ENCODE measurements at places on chromosomes 2 and 18.

- DNase-seq = no peak
These were observed 186.4 kb downstream of the TFCP2L1 start for GRCh38 chr2:121098556-121098955.

- peak; percentile 81 for DNase-seq
These were observed 230.8 kb downstream of the SEPTIN10 start for GRCh38 chr2:109382951-109383350.

DNA sequence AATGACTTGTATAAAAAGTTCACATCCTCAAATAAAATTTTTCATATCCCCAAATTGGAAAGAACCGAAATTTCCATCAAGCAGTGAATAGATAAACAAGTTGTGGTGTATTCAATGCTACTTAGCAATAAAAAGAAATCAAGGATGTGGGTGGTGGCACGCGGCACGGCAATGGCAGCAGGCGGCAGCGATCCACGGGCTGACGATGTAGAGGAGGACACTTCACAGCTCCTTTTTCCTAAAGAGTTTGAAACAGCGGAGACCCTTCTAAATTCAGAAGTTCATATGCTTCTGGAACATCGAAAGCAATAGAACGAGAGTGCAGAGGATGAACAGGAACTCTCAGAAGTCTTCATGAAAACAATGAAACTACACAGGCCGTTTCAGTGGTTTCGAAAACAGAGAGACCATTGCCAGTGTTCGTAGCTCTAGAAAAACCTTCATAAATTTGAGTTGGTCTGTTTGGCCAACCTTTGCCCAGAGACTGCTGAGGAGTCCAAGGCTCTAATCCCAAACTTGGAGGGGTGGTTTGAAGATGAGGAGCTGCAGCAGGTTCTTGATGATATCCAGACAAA is 9.8 kb upstream of the IL36A start:
- no peak for DNase-seq

- no peak for DNase-seq
These were observed 7.4 kb downstream of the PLEKHB2 start for GRCh38 chr2:131112529-131112928.

- peak; percentile 82 for DNase-seq
These were observed 72.0 kb upstream of the TMEM178A start for GRCh38 chr2:39593439-39594393.

GRCh38 chr2:199460101-199460671 is 2.4 kb upstream of the SATB2 start:
- no peak for DNase-seq

- peak; percentile 76 for DNase-seq
These were observed 7.4 kb upstream of the ACYP2 start for GRCh38 chr2:54107903-54108615.

GRCh38 chr18:52813635-52814416 is 473.8 kb downstream of the DCC start:
- DNase-seq = peak; percentile 47

DNA sequence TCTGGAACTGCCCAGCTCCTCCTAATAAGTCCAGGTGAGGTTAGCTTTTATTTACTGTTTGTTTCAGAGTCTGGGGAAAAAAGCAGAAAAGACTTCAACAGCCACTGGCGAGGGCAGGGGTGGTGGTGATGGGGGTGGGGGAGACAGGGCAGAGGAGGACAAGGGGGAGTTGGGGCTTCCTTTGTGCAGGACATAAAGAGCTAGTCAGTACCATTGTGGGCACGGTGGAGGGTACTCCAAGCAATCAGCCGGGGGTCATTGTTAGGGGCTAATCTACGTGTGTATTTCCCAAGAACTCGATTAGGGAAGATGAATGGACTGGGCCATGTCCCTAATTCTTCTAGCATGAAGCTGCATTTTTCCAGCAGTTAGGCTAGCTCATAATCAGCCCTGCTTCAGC is 2.8 kb upstream of the RAX start:
- DNase-seq = no peak

GRCh38 chr2:175362331-175362730 is 180.8 kb upstream of the ATP5MC3 start:
- DNase-seq = no peak

- no peak for DNase-seq
These were observed 1010.5 kb upstream of the PIK3C3 start for GRCh38 chr18:40944576-40944975.

DNA sequence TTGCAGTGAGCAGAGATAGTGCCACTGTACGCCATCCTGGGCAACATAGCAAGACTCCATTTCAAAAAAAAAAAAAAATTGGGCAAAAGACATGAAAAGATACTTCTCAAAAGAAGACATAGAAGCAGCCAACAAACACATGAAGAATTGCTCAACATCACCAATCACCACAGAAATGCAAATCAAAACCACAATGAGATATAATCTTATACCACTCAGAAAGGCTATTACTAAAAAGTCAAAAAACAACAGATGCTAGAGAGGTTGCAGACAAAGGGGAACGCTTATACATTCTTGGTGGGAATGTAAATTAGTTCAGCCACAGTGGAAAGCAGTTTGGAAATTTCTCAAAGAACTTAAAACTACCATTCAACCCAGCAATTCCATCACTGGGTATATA is 43.1 kb upstream of the CHAC2 start:
- no peak for DNase-seq

DNA sequence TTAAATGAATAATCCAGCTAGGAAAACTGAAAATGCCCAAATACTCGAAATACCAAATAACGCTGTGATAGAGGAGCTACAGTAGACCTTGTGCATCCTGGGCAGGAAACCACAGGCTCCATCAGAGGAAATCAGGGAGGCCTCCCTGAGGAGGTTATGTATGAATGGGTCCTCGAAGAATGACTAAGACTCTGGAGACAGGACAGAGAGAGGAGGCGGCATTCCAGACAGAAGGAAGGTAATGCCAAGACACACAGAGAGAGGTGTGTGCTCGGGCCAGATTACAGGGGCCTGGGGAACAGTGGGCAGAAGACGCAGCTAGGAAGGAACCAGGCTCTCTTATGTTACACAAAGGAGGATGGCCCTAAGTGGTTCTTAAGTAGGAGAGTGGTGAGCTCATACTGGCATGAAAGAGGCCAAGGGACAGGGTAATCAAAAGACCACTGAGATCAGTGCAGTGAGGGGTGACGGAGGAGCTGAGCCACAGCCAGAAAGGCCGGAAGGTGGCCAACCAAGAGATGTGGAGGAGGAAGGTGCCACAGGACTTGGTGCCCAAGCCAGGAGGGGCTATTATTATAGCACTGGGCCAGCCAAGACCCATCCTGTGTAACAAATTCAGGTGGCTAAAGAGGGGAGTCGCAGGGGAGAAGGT is 9.9 kb downstream of the ST3GAL5 start:
- DNase-seq = no peak

DNA sequence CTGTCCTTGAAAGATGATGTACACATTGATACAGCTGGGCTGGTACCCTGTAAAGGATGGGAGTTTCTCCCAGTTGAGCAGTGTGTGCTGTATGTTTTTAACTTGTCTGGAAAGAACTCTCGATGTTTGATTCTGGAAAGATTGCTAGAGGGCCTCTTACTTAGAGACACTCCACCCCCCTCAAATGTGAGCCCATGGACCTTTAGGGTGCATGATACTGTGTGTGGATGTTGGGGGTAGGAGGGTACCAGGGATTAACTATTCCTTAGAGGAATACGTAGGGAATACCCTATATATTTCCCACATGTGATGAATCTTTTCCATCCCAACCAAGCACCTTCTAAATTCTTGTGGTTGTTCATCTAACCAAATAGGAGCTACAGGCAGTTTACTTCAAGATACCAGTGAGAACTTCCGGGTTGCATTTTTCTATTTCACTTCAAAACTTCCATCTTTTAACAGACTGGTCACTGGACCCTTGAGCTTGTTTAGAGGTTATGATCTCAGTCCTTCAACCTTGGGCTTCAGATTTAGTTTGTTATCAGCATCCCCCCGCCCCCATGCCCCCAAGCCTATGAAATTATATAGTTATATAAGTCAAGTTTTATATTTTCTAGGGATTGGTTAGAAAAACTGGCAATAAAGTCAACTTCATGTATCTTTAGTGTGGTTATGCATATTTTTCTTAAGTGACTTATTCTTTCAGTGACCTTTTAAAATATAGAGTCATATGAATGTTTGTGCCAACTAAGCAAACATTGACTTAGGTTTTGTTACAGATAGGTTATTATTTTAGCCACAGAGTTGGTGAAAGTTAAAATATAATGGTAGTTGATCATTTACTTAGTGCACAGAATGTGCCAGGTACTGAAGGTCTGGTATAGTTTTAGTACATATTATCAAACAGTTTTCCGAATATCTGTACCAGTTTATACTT is 18.2 kb downstream of the AFTPH start:
- no peak for DNase-seq

GRCh38 chr18:3329471-3329870 is 67.5 kb downstream of the MYL12B start:
- no peak for DNase-seq

DNA sequence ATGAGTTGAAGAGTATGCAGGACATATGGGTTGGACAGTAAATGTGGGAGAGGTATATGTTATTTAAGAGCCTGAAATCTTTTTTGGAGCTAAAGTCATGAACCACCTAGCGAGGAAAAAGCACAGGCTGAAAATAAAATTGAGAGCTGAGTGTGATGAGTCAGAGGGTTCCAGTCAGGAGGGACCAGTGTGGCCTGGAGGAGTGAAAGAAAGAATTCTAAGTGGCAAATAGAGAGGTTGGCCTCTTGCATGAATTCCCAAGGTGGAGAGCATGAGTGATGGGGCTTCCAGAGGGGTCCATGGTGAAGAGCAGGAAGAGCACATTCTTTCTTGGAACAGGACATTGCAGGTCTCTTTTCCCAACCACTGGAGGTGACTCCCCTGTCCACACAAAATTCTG is 282.6 kb downstream of the TDRD15 start:
- DNase-seq = no peak

- no peak for DNase-seq
These were observed 154.1 kb upstream of the SPRED2 start for GRCh38 chr2:65586516-65586915.

- DNase-seq = no peak
These were observed 5.0 kb downstream of the RBKS start for GRCh38 chr2:27885234-27885633.

DNA sequence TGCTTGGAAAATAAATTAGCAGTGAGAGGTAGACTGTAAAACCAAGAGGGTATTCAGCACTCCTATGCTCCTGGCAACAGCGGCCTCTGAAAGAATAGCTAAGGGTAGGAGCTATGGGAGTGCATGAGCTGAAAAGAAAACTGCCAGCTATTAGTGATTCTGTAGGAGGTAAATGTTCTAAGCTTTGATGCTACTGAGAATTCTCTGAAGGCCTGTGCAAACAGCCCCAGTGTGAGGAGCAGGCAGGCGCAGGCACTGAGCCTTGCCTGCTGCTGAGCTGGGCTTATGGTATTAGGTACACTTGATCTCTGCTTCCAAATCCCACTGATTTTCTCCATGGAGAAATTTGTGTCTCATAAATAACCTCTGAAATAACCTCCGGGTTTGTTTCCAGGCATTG is 86.7 kb downstream of the NYAP2 start:
- DNase-seq = peak; percentile 22

- DNase-seq = no peak
These were observed 1227.1 kb upstream of the CELF4 start for GRCh38 chr18:38792731-38793130.

- DNase-seq = no peak
These were observed 132.4 kb upstream of the TRIB2 start for GRCh38 chr2:12584338-12584737.

DNA sequence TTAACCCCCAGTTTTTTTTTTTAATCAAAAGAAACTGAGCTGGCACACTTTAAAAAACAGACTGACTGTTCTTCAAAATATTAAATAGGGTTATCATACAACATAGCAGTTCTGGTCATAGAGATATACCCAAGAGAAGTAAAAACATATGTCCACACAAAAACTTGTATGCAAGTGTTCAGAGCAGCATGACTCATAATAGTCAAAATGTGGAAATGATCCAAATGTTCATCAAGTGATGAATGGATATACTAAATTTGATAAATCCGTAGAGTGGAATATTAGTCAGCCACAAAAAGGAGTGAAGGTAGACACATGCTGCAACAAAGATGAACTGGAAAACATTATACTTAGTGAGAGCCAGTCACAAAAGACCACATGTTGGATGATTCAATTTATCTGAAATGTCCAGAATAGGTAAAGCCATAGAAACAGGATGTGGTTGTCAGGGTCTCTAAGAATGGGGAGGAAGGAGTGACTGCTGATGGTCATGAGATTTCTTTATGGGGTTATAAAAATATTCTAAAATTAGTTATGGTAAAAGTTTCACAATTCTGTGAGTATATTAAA is 5.1 kb downstream of the SMIM21 start:
- no peak for DNase-seq

DNA sequence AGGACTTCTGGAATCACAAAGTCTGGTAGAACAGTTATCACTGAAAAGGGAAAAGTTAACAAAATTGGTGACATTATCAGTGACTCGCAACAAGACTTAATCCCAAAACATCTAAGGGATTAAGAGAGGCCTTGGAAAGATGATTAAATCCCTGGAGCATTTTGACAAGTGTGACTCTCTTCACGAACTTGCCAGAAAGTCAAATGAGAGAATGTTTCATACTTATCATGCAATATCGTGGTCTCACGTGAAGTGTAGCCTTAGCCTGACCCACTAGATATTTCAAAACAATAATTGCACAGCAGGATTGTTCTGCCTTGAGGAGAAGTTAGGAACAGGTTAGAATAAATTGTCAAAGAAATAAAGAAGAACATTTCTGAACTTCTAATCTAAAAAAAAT is 104.5 kb downstream of the COL6A3 start:
- no peak for DNase-seq
